ENCODE measurements at places on chromosomes 7 and 10.

DNA sequence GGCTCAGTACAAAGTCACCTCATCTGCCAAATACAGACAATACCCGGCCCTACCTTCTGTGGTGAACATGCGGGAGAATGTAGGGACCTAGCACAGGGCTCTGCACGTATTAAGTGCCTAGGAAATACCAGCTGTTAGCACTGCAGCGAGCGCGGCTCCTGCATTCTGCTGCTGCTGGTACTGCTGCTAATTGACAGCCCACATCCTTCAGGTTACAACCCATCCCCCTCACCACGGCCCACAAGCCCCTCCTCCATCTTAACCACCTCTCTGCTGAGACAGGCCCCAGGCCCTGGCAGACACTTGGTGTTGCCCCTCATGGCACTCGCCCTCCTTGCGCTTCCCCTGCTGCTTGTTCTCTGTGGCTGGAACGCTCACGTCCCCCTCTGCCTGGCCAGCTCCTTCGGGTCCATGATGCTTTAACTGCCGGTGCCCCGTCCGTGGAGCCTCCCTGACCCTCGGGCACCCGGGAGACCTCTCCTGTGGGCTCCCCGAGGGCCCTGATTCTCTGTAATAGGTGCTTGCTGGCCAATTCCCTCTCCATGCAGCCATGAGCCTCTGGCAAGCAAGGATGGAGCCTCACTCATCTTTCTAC lies 53.3 kb upstream of the LOXL4 start:
- DNase-seq: no peak

- DNase-seq: no peak
These were observed 45.3 kb downstream of the ZNF777 start for GRCh38 chr7:149415391-149416071.

GRCh38 chr7:2046581-2047565 lies 185.9 kb downstream of the MAD1L1 start:
- DNase-seq: no peak

DNA sequence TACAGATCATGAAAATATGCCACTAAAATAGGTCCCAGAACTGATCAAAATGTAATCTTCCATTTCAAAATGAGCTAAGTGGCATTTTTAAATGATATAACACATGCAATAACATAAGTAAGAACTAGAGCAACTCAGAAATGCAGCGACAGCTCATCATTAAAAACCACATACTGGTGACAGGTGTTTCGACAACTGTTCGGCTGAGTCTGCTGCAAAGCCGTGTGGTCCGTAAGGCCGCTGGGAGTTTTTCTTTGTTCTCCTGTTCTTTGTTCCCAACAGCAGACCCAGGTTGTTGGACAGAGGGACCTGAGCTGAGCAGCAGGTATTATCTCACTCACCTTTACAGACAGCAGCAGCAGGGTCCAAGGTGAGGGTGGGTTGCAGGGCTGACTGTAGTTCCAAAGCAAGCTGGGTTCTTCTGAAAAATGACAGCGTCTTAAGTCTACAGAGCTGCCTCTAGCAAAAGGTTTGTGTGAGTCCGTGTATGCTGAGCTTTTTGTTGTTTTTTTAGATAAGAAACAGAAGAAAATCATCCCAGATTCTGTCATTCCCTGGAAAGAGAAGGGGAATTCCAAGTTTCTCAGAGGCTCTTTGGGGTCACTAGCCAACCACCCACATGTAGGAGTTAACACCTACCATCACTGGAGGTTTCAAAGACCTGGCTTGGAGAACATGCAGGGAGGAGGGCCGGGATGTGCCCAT lies 45.4 kb upstream of the MACROH2A2 start:
- no peak for DNase-seq

All from pons (tissue), 1 donor.